ENCODE measurements at places on chromosomes 7 and 10. TPM values are rescaled to one million over a fixed set of nuclear protein-coding genes. Genes with fewer than 3 reads are reported as not detected.

SEC61G gene
- 143 TPM for total RNA-seq

NEUROD6 gene
- not detected for total RNA-seq

SYT15 gene
- under 0.01 TPM for total RNA-seq

MCM10 gene
- total RNA-seq, result 0.83 TPM

C10orf143 gene
- total RNA-seq, result 2.0 TPM

LRRD1 gene
- total RNA-seq, result 0.17 TPM

MUC12 gene
- total RNA-seq, result 0.51 TPM

H2AZ2 gene
- total RNA-seq, result 121 TPM

DNA sequence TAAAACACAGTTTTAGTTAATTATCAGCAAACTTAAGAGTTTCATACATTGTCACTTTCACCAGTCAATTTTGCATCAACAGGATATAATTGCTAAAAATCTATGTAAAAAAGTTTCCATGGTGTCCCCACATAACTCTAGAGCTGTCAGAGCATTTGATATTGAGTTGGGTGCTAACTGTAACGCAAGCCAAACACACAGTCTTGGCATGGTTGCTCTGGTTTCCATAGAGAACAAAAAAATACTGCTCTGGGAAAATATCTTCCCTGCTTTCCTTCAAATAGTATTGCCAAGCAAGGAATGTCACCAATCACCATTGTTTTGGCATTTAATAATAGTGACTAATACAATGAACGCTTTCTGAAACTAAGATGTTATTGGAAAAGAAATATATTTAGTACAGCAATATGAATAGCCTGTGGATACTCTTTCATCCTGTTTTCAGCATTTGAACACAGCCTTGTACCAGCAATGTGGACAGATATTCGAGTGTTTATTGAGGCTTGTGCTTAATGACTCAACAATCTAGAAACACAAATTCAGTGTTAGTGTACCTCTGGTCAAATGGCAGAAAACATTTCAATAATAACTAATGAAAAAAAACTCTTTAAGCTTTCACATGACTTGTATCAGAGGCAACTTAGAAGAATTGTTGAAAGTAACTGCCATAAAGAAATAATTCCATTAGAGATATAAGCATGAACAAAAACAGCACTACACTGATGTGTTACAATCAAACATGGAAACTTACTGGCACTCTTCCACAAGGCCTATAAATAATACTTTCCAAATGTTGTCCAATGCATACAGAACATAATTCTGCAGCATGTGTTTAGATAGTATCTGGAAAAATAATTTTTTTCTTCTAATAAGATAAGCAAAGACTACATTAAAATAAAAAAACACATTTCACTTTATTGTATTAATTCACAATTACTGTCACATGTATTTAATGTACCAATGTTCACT lies 1469.5 kb upstream of the CELF2 start:
- peak; percentile 24 for DNase-seq

DNA sequence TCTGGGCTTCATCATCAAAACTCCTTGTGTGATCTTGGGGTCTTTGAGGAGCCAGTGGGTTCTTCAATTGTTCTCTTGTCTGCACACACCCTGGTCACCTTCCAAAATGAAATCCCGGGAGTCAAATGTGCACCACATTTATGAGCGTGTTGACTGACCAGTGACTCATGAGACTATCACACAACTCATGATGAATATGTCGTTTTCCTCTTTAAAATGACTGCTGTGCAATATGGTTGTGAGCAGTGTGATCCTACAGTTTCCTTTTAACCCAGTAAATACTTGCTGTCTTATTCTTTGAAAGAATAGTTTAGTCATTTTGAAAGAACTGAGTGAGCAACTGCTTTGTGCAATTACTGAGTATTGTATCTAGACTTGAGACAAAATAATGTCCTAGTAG lies 149.2 kb downstream of the DYNC1I1 start:
- DNase-seq, result no peak

DNA sequence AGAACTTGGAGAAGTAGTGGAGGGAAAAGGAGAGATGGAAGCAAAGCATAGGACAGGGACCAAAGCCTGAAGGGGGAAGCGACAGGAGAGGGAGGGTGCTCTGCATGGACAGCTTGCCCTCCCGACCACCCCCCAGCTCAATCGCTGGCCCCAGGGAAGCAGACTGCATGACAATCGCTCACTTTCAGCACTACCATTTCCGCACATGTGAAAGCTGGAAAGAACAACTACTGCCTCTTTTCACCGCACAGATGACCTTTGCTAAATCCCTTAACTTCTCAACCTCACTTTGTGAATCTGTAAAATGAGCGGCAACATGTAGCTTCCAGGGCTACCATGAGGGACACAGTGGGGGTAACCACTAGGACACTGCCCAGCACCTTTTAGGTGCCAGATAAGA lies 17.1 kb downstream of the VOPP1 start:
- no peak for DNase-seq

GRCh38 chr7:132030086-132030568 lies 473.7 kb upstream of the PODXL start:
- DNase-seq, result peak; percentile 22

- DNase-seq, result no peak
Measured at GRCh38 chr7:90777465-90777864, 181.3 kb downstream of the CDK14 start.

DNA sequence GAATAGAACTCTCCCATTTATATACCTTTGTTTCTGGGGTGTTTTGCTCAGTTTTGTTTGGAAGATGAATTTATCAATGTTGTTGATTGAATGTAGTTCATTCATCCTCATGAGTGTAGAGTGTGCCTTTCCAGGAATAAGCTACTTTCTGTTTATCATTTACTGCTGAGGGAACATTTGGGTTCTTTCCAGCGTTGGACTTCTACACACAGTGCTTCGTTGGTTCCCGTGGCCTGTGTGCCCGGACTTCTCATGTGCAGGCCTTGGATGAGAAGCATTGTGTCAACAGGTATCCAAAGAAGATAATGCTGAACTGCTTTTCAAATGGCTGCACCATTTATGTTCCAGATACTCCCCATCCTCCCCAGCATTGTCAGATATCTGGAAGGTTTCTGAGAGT lies 107.6 kb upstream of the TNS3 start:
- DNase-seq, result no peak

DNA sequence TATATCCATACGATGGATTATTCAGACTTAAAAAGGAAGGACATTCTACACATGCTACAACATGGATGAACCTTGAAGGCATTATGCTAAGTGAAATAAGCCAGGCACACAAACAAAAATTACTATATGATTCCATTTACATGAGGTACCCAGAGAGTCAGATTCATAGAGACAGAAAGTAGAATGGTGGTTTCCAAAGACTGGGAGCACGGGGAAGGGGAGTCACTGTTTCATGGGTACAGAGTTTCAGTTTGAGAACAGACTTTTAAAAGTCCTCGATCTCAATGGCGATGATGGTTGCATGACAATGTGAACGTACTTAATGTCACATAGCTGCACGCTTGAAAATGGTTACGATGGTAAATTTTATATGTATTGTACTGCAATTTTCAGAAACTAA lies 39.3 kb downstream of the NUDCD3 start:
- DNase-seq, result no peak

GRCh38 chr7:141128506-141128905 lies 54.6 kb downstream of the TMEM178B start:
- no peak for DNase-seq

GRCh38 chr7:131223151-131223550 lies 104.5 kb upstream of the MKLN1 start:
- no peak for DNase-seq

DNA sequence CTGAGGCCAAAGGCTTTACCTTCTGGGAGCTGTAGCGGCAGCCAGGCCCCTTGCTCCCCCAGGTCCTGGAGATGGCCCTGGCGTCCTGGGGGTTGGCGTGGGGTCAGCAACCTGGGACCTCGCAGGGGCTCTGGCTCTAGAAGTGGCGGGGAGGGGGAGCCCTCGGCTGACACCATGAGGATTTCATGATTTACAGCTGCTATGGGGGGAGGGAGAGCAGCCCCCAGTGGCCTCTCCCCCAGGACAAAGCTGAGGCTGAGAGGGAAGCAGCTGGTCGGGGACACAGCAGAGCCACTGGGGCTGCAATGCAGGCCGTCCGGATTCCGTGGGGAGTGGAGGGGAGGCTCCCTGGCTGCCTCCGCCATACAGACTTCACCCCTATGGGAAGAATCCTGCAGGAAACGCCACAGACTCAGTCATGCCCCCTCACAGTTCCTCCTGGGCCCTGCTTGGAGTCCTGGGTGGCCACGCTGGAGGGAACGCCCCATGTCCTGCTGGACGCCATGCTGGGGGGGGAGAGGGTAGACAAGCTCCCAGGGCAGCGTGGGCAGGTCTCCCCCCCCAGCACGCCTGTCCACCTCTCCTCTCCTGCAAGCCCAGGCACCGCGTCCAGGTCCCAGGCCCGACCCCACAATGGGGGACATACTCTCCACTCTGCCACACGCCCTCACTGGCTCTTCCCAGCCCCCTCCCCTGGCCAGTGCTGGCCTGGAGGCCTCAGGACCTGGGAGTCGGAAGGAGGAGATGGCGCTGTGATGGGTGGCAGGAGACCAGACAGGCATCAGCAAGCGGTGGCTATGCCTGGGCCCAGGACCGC lies 243.6 kb downstream of the ELFN1 start:
- DNase-seq, result no peak

- peak; percentile 71 for DNase-seq
Measured at GRCh38 chr7:151756076-151756731, 120.7 kb downstream of the PRKAG2 start.

- no peak for DNase-seq
Measured at GRCh38 chr10:129888784-129889616, 75.1 kb downstream of the EBF3 start.

GRCh38 chr7:138980563-138981291 lies 462 bp downstream of the KIAA1549 start:
- no peak for DNase-seq

- no peak for DNase-seq
Measured at GRCh38 chr10:102608487-102608886, 35.8 kb upstream of the TRIM8 start.

DNA sequence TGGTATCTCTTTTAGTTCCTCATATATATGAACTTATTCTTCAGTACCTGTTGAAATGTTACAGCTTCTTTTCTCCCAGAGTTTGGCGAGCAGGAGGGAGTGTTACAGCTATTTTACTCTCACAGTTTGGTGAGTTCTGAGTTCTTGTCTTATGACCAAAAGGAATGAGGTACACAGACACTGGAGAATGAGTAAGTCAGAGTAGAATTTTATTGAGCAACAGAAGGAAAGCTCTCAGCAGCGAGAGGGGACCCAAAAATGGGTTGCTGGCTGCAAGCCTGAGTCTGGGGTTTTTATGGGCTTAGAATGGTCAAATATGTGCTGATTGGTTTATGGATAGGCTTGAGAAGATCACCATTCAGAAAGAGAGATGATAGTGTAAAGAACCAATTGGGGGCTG lies 175.2 kb downstream of the CDK14 start:
- DNase-seq, result peak; percentile 65
